Anterior cingulate cortex (tissue), 58 donors: ENCODE measurements at places on chromosomes 7 and 10.
A peak's percentile ranks its signal among the peaks of the same experiment; 100 is the strongest.

GRCh38 chr7:44134943-44135628 is 6.0 kb downstream of the MYL7 start:
- no peak for DNase-seq

DNA sequence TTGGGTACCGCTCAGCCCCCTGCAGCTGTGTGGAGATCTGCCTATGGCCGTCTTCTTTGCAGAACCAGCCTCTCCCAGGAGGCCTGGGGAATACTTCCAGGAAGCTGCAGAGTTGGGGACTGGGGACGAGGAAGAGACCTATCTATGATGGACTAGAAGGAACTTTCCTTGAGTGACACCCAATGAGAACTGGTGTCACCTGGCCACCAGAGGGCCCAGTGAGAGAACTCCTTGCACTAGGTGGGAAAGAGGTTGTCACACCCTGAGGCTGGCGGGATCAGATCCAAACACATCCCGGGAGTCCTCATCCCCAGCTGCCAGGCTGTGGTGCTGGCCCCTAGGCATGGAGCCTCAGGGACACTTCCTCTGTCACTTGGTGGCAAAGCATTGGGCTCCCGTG is 4.9 kb upstream of the GRID2IP start:
- DNase-seq = no peak

DNA sequence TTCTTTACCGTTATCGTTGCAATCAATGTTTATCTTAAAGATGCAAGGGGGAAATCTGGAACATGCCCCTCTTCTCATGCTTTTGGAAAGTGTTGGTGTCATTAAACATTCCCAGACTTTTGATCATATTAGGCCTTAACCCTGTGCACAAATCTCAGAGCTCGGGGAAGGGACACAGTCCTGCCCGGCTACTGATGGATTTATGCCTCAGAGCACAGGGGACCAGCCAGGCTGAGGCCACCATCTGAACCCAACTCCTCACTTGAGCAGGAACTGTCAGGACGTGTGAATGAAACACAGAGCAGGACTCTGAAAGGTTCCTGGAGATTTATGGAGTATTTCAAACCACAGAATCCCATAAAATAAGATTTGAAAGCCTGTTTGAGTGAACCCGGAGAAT is 132.0 kb upstream of the CXCL12 start:
- DNase-seq = no peak

DNA sequence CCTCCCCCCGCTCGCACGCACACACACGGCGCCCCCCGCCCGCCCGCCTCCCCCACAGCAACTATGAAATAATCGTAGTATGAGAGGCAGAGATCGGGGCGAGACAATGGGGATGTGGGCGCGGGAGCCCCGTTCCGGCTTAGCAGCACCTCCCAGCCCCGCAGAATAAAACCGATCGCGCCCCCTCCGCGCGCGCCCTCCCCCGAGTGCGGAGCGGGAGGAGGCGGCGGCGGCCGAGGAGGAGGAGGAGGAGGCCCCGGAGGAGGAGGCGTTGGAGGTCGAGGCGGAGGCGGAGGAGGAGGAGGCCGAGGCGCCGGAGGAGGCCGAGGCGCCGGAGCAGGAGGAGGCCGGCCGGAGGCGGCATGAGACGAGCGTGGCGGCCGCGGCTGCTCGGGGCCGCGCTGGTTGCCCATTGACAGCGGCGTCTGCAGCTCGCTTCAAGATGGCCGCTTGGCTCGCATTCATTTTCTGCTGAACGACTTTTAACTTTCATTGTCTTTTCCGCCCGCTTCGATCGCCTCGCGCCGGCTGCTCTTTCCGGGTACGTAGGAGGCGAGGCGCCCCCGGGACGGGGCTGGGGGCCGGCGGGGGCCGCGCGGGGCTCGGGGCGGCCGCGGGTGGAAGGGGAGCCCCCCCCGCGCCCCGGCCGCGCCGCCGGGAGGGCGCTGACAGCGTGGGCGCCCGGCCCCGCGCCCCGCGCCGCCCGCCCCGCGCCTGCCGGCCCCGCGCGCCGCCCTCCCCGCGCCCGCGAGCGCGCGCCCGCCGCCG is 441 bp downstream of the BMI1 start:
- peak; percentile 52 for DNase-seq
